Hematopoietic multipotent progenitor cell (in vitro differentiated cells): ENCODE measurements at places on chromosomes 7 and 10.
A peak's percentile ranks its signal among the peaks of the same experiment; 100 is the strongest.

DNA sequence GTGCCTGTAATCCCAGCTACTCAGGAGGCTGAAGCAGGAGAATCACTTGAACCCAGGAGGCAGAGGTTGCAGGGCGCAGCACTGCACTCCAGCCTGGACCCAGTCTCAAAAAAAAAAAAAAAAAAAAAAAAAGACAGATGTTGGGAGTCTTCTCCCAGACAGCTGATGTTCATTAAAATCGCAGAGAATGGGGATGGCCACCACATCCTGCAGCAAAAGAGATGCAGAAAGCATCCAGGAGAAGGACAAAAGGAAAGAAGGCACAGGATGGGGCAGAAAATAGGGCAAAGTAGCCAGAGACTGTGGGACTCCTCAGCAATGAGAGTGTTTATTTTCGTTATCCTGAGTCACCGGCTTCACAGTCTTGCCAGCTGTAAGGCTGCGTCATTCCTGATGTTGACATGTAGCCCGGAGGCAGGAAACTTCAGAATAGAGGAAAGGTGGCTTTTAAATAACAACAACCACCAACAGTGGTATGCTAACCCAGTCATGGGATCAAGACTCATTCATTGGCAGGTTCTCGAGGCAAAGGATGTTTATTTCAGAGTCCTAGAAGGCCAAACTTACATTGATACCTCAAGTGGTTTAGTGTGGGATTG, 149.5 kb upstream of the SVIL start:
- peak; percentile 70 for DNase-seq

DNA sequence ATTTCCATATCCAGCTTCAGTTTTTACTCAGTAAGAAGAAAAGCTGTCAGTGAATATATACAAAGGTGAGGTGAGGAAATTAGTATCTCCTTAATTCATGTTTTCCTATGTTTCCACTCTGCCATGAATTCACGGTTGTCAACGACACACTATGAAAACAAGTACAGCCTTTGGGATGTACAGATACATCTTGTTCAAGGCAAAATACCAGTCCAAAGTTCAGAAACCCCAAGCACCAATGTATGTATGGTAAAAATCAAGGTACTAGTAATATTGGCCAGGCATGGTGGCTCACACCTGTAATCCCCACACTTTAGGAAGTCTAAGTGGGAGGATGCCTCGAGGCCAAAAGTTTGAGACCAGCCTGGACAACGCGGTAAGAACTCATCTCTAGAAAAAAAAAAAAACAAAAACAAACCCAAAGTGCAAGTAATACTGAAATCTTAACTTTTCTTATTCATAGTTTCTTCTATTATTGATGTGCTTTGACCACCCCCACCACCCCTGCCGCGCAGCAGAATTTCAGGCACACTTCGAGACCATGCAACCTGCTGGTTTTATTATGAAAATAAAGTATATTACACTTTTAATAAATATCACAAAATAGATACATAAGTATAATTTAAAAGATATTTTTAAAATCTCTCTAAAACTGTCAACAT, 3.5 kb downstream of the ESYT2 start:
- no peak for DNase-seq

DNA sequence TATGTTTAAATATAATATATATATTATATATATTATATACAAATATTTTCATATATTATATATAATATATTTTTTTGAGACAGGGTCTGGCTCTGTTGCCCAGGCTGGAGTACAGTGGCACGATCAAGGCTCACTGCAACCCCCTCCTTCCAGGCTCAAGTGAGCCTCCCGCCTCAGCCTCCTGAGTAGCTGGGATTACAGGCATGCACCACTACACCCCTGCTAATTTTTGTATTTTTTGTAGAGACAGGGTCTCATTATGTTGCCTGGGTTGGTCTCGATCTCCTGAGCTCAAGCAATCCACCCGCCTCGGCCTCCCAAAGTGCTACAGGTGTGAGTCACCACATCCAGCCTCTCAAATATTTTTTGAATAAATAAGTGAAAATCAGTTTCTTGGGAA, 215.5 kb downstream of the GATA3 start:
- DNase-seq: no peak

- no peak for DNase-seq
Measured at GRCh38 chr7:159108491-159108890, 36.2 kb downstream of the VIPR2 start.

DNA sequence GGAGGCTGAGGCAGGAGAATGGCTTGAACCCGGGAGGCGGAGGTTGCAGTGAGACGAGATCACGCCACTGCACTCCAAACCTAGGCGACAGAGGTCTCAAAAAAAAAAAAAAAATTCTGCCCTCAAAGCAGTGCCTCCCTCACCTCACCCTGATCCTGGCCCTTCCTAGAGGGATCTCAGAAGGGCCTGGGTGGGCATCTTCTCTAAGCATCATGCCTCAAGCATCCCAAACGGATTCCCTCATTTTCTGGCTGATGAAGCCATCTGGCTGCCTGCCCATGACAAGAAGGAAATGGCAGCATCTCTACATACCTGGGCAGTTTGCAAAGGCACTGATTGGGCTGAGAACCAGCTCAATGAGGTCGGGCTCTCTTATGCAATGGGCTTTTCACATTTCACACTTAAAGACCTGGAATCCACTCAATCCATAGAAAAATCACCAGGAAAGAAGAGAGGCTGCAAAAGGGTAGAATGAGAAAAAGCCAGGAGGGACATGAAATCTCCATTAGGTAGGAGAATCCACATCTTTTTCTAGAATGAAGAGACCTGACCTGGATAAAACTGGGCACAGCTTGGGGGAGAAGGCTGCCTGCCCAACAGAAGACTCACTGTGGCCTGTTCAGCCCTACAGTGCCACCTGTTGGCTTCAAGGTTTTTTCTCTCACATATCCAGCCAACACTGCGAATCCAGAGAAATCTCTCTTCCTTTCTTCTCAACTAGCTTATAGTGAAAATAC, 48.1 kb downstream of the PDLIM1 start:
- peak; percentile 50 for DNase-seq

DNA sequence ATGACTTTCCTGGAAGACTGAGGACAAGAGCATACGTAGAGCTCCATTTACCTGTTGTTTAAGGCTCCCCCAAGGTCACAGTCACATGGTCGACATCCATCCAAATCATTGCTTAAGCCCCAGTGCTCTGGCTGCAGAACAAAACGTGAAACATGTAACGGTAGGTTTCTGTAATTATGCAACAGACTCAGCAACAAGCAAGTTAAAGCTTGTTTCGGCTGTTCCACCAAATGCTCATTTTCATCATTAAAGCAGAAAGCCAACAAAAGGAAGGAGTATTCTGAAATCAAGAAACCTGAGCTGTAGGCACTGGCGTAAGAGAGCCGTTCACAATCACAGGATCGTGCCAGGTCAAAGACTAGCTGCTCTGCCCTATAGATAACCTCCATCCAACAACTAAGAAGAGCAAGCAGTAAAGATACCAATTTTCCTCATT, 30.0 kb downstream of the LAMB1 start:
- no peak for DNase-seq

GRCh38 chr7:47690902-47691558, 109.1 kb upstream of the TNS3 start:
- no peak for DNase-seq

GRCh38 chr10:118568327-118568848, 27.1 kb downstream of the PRLHR start:
- DNase-seq: peak; percentile 52

DNA sequence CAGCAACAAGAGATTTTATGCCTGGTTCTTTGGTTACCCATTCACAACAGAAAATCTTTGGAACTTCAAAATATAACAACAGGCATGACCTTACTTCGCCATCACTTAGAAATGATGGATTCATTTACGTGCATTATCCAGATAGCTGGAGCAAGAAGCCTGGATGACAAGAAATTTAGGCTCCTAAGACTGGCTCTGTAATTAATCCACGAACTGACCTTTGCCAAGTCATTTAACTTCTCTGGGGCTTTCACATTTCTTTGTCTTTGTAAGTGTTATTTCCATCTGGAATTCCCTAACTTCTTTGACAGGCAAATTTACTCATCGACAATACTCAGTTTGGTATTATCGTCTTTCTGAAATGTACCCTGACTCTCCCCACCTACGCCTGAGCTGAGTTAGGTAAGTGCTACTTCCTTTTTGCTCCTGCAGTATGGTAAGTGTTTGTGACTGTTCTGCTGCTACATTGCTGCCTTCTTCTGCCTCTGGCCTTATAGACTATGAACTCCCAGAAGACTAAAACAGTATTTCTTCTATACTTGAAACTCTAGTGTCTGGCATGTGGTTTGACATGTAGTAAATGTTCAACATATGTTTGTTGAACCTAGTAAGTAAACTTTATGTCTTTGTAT, 5.5 kb upstream of the MDFIC start:
- no peak for DNase-seq

DNA sequence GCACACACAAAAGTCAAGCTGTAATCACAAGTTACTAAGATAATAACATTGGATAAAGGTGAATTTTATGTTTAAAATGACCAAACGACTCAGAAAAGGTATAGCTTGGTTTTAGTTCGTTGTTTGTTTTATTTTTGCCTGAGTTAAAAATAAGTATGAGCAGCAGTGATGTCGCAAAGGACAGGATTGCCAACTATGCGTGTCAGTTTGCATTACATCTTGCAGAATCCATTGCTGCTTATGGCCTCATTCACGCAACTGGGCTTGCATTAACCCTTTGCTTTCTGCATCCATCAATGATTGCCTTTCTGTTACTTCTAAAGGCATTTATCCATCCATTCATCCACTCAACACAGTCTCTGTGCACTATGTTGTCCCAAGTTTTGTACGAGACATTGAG, 389.6 kb downstream of the DPP6 start:
- no peak for DNase-seq

DNA sequence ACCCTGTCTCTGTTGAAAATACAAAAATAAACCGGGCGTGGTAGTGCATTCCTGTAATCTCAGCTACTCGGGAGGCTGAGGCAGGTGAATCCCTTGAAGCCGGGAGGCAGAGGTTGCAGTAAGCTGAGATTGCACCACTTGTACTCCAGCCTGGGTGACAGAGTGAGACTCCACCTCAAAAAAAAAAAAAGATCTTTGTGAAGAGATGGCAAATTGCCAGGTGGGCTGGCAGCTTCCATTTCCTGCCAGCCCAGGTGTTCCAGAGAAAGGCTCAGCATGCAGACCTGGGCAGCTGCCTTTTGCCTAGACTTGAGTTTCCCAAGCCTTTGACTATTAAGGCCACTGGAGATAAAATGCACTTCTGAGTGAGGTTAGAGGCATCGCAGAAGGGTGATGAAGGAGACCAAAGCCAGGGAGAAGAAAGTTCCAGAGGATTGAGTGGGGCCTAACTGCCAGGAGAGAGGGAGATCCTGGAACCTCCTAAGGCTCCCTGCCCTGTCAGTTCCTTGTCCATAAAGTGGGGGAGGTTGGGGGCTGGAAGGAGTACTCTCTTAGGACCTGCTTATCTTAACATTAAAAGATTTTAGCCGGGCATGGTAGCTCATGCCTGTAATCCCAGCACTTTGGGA, 10.0 kb upstream of the DDIT4 start:
- DNase-seq: no peak

DNA sequence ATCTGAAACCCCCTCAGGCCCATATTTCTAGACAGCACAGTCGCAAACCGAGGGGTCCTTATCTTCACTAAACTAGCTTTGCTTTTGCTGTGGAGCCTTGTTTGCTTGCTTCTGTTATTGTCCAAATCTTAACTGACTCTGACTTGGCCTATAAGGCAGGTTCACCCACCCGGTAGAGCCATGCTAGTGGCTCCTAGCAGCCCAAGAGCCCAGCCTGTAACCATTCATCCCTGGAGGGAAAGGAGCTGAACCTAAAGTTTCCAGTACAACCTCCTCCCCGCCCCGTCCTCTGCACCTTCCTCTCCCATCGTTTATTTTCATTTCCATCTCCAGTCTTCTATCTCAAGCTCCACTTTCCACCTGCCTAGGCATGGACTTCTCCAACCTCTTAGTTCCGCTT, 345.7 kb downstream of the PTPRN2 start:
- DNase-seq: no peak
